ENCODE measurements at places on chromosomes 1 and 21.

DNA sequence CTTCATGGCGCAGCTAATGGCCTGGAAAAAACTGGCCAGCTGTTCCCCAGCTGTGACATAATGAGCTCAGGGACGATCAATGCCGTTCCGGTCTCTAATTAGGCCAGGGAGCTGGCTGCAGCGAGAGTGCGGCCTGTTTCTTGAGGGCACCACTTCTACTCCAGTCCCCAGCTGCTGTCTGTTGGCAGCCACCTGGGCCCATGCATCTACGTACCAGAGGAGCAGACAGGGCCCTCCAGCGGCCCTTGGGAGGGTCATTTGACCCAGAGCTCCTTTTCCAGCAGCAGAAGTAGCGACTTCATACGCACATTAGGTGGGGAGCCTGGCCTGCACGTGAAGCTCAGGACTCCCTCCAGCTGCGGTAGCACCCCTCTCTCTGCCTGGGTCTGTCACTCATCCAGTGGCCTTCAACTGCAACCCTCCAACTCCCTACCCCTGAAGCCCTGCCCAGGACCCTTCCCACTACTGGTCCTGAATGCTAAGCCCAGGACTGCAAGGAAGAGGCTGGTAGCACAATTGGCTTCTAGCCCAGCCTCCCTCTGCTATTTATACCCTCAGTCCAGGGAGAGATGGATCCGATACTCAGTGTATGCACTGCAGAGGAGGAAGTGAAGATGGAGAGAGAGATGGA lies 9.1 kb upstream of the GPR61 start:
- no peak for DNase-seq

DNA sequence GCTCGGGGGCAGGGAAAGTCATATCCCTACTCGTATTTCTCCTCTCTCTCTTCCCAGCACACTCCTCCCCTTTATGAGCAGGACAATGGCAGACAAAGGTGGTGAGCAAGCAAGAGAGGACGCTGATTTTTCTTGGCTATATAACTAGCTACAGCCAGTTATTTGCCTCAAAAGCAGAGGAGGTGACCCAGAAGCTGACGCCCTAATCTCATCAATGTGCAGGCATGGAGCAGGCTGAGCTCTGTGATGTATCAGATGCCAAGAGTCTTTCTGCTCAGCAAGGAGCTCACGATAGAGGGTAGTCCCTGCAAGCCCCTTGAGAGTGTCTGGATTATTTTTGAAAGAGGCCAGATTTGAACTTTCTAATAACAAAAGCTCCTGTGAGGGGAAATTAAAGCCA lies 75.5 kb downstream of the ASTN1 start:
- no peak for DNase-seq

DNA sequence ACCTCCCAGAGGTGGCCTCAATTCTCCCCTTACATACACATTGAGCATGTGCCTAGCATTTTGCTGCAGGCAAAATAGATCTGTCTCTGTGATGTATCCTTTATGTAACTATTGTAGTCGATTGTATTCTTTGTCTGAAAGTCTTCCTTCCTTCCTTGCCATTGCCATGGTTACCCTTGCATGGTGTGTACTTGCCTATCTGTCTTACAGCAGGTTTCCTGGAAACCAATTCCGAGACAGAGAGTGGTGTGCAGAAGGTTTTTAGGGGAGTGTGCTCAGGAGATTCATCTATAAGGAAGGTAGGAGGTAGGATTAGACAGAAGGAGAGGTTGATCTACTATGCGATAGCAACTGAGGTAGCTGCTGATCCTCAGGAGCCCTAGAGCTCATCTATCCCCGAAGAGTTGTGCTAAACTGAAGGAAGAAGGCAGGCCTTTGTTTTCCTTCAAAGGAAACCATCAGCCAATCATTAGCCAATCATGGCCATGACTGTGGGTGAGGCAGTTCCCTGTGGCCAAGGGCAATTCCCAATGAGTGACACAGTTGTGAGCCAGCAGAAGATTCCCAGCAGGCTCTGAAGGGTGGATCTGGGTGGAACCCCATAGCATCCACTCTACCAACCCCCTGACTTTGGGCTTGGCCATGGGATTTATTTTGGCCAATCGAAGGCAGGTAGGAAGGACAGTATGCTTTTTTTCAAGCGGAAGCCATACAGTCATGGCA lies 15.0 kb downstream of the CITED4 start:
- DNase-seq: no peak

GRCh38 chr1:65243491-65243890 lies 65.9 kb upstream of the DNAJC6 start:
- no peak for DNase-seq

DNA sequence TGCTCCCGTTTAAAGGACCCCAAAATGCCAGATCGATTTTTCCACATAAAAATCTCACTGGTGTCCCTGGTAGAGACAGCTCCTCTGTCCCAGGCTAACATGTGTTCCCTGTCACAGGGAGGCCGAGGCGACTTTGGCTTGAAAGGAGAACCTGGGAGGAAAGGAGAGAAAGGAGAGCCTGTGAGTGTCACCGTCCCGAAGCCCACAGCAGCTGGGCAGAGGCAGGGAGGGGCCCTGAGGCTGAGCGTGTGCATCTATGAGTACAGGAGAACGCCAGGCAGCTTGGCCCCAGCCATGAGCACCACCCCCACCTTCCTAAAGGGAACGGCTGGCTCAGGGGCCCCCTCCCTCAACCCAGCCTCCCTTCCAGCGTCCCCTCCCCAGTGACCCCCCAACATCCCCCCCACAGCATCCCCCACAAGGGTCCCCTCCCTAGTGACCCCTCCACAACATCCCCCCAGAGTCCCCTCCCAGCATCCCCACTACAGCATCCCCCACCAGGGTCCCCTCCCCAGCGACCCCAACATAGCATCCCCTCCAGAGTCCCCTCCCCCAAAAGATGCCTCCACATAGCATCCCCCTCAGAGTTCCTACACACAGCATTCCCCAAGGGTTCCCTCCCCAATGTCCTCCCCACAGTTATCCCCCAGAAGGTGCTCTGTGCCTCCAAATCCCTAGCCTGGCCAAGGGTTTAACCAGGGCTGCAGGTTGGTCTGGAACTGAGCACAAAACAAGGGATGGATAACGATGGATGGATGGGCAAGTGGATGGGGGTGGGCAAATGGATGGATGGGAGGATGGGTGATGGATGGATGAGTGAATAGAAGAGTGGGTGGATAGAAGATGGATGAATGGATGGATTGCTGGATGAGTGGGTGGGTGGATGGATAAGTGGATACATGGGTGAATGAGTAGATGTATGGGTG lies 25.1 kb downstream of the COL6A2 start:
- peak; percentile 42 for DNase-seq

DNA sequence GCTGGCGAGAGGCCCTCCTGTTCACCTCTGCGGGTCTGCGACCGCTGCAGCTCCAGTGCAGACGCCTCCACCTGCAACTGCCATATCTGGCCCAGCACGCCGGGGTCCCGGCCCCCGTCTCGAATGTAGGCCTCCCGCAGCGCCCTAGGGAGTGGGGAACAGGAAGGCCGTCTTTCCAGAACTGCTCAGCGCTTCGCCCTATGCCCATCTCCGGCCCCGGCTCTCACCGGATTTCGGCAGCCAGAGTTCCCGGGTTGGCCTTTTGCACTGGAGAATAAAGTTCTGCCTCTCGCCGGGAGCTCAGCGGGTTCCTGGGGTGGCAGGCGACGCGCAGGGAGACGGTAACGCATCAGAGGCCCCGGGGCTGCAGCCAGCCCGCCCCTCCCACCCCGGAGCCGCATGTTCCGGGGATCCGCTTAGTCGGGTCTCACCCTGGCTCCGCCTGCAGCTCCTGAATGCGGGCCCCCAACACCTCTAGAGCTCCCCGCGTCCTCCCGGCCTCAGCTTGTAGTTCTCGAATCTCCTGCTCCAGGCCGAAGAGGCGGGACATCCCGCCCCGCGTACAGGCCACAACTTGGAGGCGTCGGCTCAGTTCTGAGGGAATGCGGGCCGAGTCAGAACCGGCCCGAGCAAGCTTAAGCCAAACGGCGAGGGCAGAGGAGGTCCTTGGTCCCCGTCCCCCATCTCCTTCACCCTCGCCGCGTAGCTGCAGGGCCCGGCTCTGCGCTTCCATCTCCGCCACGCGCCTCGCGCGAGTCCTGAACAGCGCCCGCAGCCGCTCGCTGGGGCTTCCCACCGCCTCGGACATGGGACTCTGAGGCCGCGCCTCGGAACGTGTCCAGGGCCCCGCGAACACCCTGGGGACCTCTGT lies 1.1 kb downstream of the CCDC17 start:
- DNase-seq: no peak

- no peak for DNase-seq
Measured at GRCh38 chr1:156384658-156385057, 15.6 kb downstream of the RHBG start.

DNA sequence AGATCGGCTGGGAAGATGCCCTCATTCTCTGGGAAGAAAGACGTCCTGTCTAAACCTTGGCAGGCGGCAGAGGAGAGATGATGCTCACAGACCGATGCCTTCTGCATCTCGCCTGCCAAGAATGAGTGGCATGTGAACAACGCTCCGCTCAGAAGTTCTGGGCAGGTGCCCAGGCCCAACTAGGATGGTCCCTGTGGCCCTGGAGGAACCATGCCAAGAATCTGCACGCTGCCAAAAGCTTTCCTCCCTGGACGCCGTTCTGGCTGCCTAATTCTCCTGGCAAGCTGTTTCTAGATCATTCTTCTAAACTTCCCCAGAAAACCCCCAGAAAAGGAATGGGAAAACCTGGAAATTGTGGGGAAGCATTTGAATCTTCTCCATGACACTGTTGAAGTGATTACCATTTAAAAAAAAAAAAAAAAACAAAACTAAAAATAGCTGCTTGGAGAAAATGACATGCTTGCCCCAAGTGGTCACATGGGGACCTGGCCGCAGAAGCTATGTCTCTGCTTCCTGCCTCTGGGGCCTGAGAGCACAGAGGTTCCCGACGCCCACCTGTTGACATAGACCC lies 440.9 kb downstream of the PRDM2 start:
- DNase-seq: no peak

DNA sequence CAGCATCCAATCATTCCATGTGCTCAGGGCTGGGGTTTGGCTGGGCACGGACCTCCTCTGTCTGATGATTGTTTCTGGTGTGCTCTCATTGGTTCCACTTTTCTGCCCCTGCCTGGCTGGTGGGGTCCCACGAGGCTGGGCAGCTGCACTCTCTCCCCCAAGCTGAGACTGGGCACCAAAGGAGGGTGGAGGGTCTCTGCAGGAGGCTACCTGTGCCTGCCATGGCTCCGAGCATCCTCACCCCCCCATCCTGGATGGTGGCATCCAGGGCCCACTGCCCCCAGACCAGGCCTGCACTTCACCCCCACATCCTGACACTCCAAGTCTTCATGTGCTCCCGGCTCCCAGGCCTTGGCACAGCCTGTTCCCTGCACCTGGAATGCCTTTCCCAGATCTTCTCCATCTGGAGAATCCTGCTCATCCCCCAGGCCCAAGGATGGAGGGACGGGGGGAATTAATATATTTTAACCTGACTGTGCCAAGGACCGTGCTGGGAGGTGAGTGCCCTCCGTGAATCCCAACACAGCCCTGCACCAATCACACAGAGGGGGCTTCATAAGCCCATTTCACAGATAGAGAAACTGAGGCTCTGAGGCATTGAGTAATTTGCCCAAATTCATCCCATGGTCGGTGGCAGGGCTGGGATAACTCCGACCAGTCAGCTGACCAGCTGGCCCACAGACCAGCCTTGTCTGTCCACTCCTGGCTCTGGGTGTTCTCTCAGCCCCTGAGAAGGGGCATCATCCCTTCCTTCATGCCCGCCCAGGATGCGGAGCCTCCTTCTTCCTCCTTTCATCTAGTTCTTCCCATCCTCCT lies 403.4 kb downstream of the MATN1 start:
- no peak for DNase-seq

- no peak for DNase-seq
Measured at GRCh38 chr1:36223381-36223995, 755 bp upstream of the THRAP3 start.

DNA sequence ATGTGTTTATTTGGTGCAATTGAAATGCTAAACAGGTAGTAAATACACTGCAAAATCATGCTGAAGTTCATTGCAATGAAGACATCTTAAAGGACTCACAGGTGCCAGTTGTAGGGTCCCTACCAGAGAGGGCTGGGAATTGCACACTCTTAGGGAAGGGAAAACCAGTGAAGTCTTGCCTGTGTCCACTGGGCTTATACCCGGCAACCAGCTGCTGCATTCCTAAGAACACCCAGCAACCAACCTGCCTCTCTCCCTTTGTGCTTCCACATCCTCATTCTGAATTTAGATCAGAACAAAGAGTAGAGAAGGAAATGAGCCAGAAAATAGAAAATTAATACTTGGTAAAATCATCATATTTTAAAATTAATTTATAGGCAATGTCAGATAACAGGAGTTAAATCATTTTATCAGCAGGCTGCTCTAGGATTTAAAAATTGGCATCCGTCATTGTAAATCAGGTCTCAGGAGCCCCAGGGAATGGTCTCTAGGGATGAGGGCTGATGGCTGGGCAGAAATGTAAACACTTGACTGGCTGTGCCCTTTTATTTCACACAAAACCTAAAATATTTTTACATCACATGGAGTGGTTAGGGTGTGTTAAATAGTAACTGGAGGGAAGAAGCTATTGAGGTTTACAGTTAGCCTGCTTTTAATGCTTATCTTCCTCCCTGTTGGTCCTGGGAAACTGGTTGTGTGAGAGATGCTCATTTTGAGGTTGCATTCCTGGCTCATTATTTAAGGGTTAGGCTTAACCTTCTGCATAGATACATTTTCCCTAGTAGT lies 31.3 kb downstream of the PTGFRN start:
- DNase-seq: no peak

DNA sequence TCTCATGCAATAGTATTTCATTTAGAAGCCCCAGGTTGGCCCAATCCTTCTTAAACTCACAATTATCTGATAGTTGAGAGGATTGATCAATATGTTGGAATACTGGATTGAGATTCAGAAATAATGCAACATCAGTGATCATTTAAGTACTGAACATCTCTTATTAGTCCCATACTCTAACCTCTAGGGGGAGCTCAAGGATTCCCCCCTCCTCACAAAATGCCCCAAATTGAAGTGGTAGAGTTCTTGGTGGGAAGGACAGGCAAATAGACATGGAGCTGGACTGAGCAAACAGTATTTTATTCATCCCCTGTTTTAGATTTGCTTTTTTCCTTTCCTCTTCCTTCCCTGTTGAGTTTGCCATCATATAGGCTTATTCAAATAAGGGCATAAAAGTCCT lies 62.8 kb downstream of the NGF start:
- DNase-seq: no peak

DNA sequence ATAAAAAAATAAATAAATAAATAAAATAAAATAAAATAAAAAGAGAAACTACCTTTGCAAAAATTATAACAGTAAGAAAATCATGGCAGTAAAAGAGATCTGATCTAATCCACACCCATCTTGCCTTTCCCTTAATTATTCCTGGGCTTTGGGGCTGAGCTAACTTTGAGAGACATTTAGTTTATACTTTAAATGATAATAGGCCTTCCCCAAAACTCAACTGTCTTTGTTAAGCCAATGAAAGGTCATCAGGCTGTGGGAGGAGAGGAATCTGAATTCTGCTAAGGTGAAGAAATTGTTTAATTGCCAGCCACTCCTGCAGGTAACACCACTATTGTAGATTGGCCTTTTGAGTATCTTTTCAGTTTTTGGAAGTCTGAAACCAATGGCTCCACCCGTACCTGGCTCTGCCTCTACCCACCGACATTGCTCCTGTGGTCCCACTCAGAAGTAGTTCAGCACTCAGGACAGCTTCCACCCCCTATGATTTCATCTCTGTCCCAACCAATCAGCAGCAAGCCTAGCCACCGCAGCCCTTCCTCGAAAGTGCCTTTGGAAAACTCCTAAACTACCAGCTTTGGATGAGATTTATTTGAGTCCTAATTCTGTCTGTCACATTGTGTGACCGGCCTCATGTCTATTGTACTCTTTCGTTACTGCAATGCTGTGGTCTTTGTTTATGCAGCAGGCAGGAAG lies 23.0 kb upstream of the PNRC2 start:
- no peak for DNase-seq
